ENCODE measurements at places on chromosomes 11 and 22. TPM values are rescaled to one million over a fixed set of nuclear protein-coding genes. Genes with fewer than 3 reads are reported as not detected.

The KRTAP5-10 gene
- polyA plus RNA-seq = not detected

The OR5B12 gene
- not detected for polyA plus RNA-seq

The EFCAB6 gene
- 0.80 TPM for polyA plus RNA-seq

The OR10G8 gene
- not detected for polyA plus RNA-seq

The NUDT8 gene
- polyA plus RNA-seq = 3.7 TPM

The RPS3 gene
- 3,361 TPM for polyA plus RNA-seq

The LDHAL6A gene
- 0.22 TPM for polyA plus RNA-seq

The FGF19 gene
- 0.58 TPM for polyA plus RNA-seq

The C1QTNF5 gene
- 27.6 TPM for polyA plus RNA-seq

The SLC22A6 gene
- polyA plus RNA-seq = not detected

The CEND1 gene
- polyA plus RNA-seq = 0.67 TPM

The TMEM191C gene
- 0.59 TPM for polyA plus RNA-seq

GRCh38 chr22:49013707-49014106 is 814.0 kb downstream of the BRD1 start:
- no peak for DNase-seq

DNA sequence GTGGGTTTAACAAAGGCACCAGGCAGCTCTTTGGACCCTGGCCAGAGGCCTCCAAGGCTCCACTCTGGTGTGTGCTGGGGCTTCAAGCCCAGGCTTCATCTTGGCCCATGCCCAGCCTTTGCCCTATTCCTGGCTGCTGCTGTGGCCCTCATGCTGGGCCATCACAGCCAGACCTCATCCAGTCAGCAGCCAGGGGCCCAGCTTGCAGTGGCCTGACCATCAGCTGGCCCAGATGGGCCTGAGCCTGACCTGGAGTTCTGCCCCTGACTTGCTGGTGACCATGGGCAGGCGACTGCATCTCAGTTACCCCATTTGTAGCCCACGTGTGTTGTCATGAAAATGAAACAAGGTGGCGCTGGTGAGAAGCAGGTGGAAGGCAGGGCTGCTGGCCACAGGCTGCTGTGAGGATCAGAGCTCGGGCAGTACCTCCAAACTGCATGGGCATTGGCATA is 76.1 kb downstream of the MED15 start:
- DNase-seq = no peak

DNA sequence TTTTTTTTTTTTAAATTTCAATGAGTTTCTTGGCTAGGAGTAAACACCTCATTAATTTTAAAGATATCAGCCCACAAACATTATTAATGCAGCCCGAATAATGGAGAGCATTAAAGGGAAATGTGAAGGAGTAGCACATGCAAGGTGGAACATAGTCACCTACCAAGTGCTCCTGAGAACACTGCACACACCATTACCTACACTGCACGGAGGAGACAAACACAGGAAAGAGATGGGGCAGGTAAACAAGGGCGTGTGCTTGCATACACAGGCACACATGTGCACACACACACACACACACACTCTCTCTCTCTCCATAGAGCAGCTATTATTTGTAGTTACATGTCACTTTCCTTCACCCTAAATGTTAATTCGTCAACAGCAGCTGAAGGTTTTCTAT is 30.2 kb downstream of the HTR3B start:
- no peak for DNase-seq

GRCh38 chr22:41036924-41037323 is 55.5 kb upstream of the EP300 start:
- no peak for DNase-seq

- DNase-seq = no peak
These were observed 2.8 kb downstream of the EMID1 start for GRCh38 chr22:29208502-29208862.

- no peak for DNase-seq
These were observed 29.4 kb downstream of the PACSIN2 start for GRCh38 chr22:42985531-42985905.

DNA sequence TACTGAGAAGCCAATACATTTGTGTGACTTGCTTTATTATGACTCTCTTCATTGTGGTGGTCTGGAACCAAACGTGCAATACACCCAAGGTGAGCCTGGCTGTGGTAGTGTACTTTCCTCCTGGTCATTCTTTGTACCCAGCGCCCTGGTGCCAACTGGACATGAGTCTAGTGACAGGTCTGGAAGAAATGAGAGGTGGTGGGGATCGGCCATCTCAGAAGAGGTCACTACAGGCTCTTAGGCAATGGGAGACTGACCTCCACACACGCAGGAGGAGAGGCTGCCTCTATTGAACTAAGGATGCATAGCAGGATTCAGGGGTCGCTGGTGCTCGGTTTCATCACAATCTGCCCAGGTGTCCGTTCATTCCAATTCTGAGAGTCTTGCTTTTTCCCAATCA is 56.4 kb upstream of the RTL6 start:
- DNase-seq = no peak

DNA sequence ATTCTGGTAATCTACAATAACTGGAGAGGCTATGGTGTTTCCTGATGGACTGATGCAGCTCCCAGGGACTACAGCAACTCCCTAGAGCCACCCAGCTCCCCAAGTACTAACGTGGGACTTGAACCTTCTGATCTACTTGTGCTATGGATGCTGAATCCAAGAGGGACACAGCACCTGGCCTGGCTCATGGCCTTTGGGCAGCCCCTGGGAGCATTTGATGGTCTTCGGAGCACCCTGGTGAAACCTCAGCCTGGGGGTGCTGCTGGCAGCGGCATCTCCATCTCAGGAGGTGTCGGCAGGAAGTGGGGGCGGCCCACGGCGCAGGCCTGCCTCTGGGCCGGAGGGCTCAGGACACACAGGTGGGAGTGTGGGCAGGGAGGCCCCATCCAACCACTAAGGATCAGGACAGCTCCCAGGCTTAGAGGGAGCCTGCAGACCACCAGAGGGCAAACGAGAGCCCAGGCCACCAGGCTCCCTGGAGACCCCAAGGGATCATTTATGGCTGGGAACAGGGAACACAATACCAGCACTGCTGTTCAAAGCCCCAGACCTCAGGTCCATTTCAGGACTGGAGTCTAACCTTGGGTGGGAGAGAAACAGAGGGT is 8.7 kb downstream of the EHD1 start:
- DNase-seq = no peak

DNA sequence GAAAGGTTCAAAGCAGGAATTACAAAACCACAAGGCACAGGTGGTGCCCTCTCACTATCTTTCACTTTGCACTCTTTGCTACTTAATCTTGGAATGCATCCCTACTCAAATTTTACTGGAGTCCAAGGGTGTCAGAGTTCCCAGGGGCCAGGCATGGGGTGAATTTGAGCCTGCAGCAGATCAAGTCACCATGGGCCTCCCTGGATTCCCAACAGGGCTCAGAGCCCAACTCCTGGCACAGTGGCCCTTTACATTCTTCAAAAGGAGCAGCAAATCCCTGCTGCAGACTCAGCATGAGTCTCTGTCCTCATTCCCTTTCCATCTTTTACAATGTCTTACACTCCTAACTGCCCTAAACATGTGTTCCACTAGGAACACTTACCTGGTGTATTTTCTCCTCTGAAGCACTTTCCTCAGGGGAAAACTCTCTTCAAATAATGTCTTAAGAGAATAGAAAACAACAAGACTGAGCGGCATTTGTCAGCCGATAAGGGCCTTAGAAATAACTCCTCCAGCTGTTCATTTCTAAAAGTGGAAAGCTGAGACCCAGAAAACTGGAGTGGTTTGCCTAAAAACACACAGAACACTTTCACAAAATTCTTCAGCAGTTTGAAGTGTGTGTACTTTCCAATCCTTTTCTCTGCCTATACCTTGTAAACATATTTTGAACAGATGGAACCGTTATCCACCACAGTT is 596.0 kb downstream of the INSC start:
- no peak for DNase-seq

DNA sequence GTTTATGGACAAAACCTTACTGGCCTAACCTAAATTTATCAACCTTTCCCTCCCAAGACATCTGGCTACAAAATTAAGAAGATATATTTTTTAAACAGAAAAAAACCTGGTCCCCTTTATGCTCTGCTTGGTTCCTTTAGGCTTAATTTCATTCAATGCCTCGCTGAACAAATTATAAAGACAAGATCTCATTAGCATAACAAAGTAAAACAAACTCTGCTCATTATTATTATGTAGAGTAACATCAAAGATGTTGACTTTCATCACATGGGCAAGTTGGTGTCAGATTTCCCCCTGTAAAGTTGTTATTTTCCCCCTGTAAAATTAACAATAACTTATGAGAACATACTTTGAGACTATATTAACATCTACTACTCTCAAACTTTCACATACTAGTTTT is 11.0 kb downstream of the RRAS2 start:
- no peak for DNase-seq

- DNase-seq = peak; percentile 27
These were observed 1.2 kb downstream of the TOB2 start for GRCh38 chr22:41445129-41446056.

- DNase-seq = no peak
These were observed 74.9 kb upstream of the RAG2 start for GRCh38 chr11:36672815-36673450.

- DNase-seq = no peak
These were observed 8.4 kb downstream of the MAPK8IP2 start for GRCh38 chr22:50608996-50609395.

- DNase-seq = no peak
These were observed 608 bp downstream of the TMPRSS13 start for GRCh38 chr11:117928446-117929141.

DNA sequence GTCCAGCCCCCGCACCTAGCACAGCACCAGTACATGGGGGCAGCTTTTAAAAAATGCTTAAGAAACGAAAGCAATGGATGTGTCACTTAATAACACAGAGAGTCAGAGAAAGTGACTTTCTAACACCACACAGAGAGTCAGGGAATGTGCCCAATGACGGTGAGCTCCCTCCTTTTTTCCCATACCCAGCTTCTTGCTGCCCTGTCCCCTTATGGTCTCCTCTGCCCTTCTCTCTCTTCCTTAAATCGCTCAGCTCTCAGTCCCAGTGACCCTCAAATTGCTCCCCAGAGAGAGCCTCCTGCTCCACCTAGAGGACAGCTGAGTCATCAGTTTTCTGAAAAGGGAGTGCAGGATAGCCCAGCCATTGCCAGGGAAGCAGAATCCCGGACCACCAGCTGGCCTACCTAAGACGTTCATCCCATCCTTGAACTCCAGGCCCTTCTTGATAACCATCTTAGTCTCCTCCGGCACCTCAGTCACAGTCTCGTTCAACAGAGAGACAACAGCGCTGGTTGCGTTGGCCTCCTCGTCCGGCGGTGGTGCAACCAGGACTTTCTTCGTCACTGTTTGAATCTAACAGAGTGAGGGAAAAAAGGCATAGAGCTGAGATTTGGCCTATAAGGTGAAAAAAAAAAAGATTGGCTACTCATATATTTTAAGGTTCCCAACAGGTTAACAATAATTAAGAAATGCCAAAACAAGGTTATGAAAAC is 113.5 kb downstream of the SLC1A2 start:
- DNase-seq = no peak

GRCh38 chr11:65576232-65576866 is 496 bp downstream of the EHBP1L1 start:
- no peak for DNase-seq

GRCh38 chr11:1760351-1761109 is 3.2 kb downstream of the CTSD start:
- peak; percentile 64 for DNase-seq

DNA sequence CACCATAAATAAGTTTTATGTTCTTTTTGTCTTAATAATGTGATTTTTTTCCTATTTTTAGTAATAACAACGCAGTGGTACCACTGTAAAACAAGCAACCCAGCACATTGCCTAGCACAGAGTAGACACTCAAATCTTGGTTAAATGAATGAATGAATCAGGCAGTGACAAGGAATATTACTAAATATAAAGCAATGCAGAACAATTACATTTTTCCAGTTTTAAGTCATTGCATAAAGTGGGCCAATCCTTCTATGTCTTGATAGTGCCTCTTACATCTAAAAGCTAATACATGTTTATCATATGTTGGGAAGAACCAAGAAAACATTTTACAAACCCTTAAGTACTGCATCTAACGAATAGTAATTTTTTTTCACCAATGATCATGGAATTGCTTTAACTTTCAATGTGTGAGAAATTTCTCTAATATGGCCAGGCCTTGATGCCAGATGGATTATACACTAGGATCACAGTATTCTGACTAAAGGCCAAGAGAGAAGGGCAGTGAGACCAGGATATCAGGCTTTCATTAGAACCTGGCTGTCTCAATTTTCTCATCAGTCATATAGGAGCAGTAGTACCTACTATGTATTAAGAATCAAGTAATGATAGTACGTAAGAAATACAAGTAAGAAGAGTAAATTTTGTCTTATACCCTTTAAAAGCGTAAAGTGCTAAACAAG is 88.5 kb downstream of the TRIM44 start:
- DNase-seq = no peak

- DNase-seq = no peak
These were observed 25.0 kb upstream of the EXPH5 start for GRCh38 chr11:108618529-108618928.

- DNase-seq = no peak
These were observed 3.1 kb downstream of the TAF10 start for GRCh38 chr11:6608726-6609501.

- no peak for DNase-seq
These were observed 58.8 kb downstream of the ARHGAP8 start for GRCh38 chr22:44811141-44811540.

GRCh38 chr11:65789230-65790103 is 2.6 kb downstream of the OVOL1 start:
- no peak for DNase-seq

GRCh38 chr11:46718155-46719019 is 626 bp upstream of the F2 start:
- DNase-seq = no peak

DNA sequence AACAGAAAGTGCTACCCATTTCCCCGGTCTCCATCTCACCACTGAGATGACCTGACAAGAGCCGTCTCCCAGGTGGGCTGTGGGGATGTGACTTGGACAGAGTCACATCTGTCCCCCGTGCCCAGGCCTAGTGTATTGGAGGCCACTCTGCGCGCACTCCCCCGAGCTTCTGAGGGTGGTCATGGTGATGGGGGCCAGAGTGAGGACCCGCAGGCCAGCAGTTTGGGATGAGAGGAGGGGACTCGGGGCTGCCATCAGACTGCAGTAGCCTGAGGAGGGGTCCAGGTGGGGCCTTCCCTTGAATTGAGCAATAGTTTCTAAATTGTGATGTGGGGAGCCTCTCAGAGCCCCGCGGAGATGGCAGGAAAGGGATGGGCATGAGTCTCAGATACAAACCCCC is 852.6 kb downstream of the TBC1D22A start:
- DNase-seq = no peak

DNA sequence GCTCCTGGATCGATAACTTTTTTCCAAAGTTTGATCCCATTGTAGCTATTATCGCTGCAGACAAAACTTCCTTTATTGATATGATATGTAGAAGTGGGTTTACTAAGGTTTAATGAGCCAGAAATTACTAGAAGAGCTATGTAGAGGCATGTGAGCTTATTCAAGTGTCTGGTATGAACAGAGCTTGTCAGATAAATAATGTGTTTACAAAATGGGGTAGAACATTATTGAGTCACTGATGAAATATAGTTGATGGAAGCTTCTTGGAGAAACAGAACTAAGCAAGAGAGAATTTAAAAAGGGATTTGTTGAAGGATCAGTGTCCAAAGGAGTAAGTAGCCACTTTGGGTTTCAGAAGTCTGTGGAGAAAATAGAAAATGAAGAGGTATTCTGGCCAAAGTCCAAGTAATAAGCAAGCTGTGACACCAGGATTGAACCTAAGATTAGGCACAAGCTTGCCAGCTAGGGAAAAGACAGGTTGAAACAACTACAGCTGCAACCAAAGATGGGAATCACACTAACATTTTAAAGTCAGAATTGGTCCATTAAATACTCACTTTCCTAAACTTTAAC is 104.3 kb downstream of the MAML2 start:
- no peak for DNase-seq

GRCh38 chr11:2728663-2729332 is 29.0 kb upstream of the KCNQ1OT1 start:
- no peak for DNase-seq
